ENCODE measurements at places on chromosomes 5 and 9. TPM values are rescaled to one million over a fixed set of nuclear protein-coding genes. Genes with fewer than 3 reads are reported as not detected.

DNA sequence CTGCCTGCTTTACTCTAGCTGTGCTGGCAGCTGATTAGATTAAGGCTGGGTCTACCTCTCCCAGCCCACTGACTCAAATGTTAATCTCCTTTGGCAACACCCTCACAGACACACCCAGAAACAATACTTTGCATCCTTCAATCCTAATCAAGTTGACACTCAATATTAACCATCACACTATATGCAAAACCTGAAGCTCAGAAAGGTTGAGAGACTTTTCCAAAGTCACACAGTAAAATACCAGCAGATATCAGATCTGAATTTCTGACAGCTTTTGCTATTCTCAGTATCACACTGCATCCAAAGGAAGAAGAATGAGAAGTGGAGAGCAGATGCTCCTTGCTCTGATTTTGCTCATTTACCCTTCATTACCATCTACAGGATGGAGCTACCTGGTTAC lies 114.9 kb upstream of the RANBP3L start:
- DNase-seq: no peak

DNA sequence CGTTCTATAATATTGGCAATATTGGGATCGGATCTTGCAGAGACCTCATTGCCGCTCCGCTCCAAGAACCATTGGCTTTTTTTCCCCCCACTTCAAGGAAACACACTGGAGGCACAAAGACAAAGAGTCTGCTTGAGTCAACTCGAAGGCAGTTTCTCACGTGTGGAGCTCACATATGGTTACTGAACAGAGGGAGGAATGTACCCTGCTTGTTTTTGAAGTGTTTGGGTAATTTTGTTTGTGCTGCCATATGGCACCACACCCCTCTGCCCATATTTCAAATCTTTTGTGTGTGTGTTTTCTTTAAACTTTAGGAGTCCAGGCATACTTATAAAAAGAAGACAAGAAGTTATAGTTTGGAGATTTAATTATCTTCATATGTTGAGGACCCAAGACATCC lies 595.9 kb downstream of the DTWD2 start:
- DNase-seq: no peak

DNA sequence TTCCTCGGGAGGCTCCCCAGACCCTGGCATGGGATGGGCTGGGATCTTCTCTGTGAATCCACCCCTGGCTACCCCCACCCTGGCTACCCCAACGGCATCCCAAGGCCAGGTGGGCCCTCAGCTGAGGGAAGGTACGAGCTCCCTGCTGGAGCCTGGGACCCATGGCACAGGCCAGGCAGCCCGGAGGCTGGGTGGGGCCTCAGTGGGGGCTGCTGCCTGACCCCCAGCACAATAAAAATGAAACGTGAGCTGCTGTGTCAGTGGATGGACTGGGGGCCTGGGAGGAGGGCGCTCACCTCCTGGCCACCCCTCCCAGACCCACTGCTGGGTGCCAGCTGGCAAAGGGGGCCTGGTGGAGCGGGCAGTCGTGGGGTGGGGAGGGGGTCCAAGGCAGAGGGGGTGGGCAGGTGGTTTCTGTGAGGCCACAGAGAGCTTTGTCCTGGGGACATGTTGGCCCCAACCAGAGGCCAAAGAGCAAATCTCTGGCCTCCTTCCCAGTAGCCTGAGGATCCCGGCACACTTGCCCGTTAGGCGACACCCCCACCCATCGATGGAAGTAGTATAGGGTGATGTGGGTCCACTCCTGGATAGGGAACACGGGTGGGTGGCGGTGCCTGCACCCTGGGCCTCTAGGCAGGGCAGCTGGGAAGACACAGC lies 9.8 kb downstream of the EGFL7 start:
- DNase-seq: no peak

DNA sequence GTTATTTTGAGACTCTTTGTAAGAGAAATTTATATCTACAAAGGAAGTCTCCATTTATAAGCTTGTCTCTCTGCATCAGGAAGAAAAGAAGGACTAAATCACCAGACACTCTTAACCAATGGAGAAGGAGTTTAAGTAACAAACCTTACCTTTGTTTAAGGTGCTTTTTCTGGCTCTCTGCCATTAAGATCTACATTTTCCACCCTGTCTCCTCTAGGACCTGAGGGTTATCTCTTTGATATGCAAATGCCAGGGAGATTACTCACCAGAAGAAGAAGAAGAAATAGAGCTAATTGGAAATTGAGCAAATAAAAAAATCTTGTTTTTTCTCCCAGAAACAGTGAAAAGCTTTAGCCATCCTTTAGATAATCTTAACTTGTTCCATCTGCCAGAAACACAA lies 60.9 kb downstream of the CDKN2A start:
- DNase-seq: no peak

DNA sequence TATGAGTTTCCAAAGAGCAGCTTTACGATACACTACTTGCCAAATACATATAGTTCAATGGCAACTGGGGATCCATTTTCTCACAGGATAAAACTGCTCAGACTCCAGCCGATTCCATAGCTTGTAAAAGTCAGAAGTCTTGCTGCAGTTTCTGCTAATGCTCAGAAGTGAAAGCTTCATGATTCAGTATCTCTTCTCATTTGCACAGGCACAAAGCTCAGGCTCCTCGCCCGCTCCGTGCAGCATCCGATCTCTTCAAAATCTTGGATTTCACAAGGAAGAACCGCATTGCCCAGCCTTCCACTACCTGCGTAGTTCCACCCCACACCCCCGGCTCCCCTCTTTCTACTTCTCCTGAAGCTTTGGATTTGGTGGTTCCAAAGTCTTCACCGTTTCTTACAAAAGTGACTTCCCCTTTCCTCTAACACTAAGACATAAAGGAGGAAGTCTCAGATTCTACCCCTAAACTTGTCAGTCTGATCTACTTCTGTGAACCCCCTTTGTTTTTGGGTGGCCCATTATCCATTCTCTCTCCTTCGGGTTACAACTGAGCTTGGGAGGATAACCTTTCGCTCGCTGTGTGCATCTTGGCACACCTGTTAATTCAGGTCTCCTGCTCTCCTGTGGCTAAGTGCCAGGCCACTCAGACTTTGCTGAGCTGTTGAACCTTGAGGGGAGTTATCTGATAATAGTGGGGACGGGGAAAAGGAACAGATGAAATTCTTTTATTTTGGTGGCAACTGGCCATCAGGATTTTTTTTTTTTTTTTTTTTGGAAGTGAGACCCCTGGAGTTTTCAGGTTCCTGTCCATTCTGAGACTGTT lies 194.1 kb downstream of the GNA14 start:
- no peak for DNase-seq

DNA sequence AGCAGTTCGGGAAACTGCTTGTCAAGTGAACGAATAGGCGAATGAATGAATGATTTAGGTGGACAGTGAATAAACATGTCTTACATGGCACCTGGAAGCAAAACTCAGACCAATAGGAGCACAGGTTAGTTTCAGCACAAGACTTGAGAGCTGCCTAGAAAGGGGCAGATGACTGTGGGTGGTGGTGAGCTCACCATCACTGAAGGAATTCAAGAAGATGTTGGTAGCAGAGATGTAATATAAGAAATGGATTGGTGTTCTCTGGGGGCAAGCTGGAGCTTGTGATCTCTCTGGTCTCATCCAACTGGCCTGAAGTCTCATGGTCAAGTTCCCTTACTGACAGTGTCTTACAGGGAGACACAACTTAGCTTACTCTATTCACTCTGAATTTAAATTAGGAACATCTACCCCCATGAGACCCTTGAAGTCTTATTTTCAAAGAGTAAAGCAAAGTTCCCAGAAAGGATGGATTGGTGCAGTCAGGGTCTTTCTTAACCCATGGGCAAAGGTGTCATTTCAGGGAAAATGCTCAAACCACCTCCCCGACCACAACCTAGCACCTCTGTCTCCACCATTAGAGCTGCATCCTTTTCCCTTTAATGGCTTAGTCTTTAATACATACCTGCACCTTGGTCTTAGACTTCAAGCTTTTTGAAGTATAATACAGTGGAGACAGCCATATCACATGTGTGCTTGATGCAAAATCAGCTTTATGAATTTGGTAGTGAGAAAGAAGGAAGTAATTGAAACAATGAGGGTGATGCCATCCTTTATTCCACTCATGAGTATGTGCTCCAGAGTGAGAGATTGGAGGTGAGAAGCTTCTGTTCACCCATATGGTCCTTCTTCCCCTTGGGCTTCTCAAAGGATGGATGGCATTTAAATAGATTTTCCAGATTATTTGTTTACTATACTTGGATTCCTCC lies 5.1 kb downstream of the LCP2 start:
- DNase-seq: no peak

GRCh38 chr9:112299514-112299913 lies 33.9 kb downstream of the PTBP3 start:
- DNase-seq: no peak

- no peak for DNase-seq
These were observed 306.7 kb upstream of the BRINP1 start for GRCh38 chr9:119675951-119676350.

GRCh38 chr9:6212722-6213375 lies 2.8 kb upstream of the IL33 start:
- no peak for DNase-seq

TRAF2 gene
- total RNA-seq: 8.6 TPM

FGFR4 gene
- 2.7 TPM for total RNA-seq

ENTPD8 gene
- not detected for total RNA-seq

FAM81B gene
- not detected for total RNA-seq

PCDHAC2 gene
- not detected for total RNA-seq
